ENCODE measurements at places on chromosomes 3 and 15.

DNA sequence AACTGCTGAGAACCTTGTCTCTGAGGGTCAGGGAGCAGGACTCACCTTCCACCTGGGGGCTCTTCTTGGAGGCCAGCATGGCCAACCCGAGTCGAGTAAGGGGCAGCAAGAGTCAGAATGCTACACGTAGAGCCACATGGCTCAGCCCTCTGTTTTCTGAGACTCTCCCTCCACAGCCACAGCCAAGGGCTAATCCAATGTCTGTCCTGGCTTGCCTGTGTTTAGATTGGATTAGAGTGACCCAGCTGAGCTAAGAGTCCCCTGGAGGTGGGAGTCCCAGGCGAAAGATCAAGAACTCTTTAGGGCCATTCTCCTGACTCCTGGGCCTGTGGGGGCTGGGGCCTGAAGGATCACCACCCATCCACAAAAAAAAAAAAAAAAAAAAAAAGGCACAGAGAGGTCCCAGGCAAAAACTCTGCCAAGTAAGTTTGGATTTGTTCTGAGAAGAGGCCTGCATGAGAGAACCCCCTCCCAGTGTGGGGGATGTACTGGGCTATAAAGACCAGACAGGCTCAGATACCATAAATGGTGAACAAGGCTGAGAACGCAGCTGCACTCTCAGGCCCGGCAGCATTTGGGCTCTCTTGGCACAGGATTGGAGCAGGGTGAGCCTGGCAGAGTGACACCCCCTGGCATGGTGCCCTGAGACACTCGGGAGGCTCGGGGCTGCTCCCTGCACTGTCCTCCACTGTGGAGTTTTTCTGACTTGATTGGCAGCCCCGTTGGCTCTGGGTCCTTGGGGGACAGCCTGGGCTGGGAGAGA, 88.0 kb upstream of the OSBPL11 start:
- no peak for DNase-seq

- no peak for DNase-seq
Observed at GRCh38 chr3:11832981-11833905, 13.4 kb downstream of the TAMM41 start.

- no peak for DNase-seq
Observed at GRCh38 chr3:23612296-23612891, 193.4 kb upstream of the UBE2E1 start.

DNA sequence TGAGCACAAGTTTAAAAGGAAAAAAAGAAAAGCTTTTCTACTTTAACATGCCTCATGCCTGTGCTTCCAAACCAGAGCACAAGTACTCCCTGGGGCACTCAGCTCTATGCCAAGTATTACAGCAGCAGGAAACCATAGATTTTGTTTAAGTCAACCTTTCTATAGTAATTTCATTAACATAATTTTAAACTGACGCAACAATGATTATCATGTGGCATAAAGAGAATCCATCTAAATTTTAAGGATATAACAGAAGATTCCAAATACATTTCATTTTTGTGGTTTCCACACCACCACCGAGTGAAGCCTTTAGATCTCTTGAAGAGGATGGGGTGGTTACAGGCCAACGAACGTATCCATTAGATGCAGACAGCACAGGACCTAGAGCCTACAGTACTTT, 112.1 kb downstream of the TNIK start:
- DNase-seq: peak; percentile 68

DNA sequence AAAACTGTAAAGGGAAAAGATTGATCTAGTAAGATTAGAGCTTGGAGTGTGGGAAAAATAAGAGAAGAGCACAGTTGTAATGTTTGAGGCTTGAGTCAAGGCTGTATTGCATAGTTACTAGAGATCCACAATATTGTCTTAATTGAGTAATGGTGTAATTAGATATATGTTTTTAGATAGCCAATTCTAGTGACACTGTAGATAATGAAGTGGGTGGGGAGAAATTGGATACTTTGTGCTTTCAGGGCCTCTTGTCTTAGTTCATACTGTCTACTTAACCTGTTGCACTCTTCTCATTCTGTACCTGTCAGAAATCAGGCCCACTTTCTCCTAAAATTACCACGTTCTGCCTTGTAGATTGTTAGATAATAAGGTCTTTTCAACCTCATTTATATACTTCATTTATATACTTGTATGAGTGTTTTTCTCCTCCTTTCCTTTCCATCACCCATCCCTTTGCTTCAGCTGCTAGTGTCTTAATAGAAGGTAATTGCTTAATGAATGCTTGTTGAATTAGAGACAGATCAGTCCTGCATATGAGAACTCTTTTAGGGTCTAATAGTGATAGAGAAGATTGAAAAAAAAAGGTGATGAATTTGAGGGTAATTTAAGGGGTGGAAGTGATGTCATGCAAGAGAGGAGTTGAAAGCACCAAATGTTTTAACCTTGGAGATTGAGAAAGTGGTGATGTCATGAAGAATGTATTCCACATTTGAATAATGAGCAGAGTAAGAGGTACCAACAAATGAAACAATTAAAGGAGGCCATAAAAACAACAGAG, 32.0 kb downstream of the PIK3CA start:
- no peak for DNase-seq

- DNase-seq: no peak
Observed at GRCh38 chr3:151843275-151843674, 29.4 kb downstream of the AADAC start.

- DNase-seq: no peak
Observed at GRCh38 chr15:35596285-35596684, 50.3 kb upstream of the DPH6 start.

DNA sequence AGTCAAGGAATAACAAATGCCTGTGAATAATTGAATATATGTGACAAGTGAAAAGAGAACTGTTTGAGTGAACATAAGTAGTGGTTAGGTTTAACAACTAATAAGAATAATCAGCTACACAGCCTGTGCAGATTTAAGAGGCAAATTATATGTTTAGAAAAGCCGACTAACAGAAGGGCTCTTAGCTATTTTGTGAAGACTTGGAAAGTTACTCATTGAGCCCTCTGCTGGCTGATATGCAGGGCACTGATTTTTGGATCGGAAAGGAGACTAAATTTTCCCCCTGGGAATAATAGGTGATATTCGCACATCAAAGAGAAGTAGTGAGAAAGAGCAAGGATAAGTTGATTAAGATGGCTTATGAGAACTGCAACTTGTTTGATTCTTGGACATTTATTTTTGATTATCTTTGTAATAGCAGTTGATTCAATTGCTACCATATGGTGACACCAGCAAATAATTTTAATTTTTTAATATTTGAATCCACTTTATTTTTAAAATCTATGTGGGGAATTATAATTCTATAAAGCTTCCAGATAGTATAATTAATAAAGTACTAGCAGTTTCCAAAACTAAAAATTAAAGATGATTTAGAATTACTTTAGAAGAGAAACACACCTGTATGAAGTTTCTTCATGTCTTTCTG, 156.2 kb downstream of the NLGN1 start:
- DNase-seq: peak; percentile 38

DNA sequence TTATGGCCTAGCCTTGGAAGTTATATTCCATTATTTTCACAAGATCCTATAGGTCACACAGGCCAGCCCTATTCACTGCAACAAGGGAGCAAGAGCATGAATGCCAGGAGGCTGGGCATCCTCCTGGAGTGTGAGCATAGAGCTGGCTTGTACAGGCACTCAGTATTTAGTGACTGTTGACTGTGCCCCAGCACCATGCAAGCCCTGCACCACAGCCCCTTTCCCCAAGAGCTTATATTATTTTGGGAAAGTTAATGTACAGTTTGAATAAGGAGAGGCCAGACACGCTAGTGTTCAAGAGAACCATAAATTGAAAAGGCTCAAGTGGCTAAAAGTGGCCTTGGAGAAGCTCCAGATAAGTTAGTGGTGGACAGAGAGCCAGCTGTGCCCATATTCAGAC, 32.3 kb upstream of the TSEN2 start:
- DNase-seq: no peak

DNA sequence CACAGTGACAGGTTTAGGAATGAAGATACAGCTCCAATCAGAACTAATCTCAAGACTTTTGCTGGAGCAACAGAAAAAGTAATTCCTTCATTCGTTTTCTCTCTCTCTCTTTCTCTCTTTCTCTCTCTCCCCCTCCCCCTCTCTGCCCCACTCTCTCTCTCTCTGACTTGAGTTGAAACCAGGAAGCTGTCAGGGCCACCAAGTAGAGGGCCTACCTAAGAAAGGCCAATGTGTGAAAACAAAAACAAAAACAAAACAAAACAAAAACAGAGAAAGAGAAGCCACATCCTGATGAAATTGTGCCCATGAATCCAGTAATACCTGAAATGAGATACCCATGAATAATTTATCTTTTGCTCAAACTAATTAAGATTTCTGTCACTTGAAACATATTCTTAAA, 72.9 kb downstream of the ATP8B4 start:
- DNase-seq: no peak

- DNase-seq: no peak
Observed at GRCh38 chr15:51750792-51751696, at the start of gene TMOD2. TMOD2 (plus strand) TSS chr15:51751597; CDS start chr15:51766442, 14,845 bp downstream.

GRCh38 chr3:107068980-107069379, 308.3 kb upstream of the CCDC54 start:
- peak; percentile 70 for DNase-seq

GRCh38 chr15:27847775-27848710, 251.1 kb downstream of the OCA2 start:
- DNase-seq: no peak

GRCh38 chr3:67377299-67377698, 277.1 kb downstream of the SUCLG2 start:
- DNase-seq: no peak

DNA sequence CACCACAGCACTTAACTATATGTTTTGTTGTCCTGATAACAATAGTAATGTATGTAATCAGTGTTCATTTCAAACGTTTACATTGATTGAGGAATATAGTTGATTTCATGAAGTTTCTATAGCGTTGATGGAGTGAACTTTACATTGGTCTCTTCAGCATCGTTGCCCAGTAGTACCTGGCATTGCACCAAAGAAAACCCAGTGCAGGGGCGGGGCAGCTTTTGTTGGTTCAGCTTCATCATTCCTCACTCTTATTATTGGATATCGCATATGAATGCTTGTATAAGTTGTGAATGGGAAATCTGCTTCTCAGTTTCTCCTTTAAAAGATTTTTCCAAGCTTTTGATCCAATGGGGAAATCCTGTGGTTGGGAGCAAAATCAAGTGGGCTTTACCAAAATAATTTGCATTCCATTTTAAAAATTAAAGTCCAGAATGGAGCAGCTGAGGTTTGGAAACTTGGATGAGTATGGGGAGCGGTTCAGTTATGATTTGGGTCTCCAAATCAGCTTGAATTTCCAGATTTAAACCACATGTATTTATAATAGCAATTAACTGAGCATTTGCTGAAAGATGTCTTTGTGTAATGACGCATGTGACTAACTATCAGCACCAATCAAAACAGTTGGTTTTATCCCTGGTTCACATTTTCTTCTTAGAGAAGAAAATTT, 213.7 kb downstream of the ALCAM start:
- peak; percentile 6 for DNase-seq

DNA sequence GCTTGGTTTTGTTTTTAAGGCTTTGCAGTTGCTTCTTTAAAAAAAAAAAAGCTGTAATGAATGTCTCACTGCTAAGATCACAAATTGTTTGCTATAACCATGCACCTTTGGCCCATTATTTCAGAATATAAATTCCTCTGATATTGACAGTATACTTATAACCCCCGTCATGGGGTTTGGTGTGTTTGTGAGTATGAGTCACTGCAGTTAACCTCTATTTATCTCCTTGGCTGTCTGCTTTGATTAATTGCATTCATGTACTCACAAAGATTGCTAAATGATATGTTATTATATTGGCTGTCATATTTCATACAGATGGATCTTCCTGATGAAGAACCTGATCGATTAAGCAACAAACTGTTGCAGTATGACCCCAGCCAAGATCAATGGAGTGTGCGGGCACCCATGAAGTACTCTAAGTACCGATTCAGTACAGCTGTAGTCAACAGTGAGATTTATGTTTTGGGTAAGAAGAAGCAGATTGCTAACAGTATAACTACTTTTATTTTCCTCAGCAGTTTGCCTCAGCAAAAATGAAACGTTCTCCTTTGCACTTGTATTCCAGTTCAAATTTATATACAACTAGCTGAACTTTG, 14.9 kb downstream of the KBTBD12 start:
- DNase-seq: no peak

- no peak for DNase-seq
Observed at GRCh38 chr3:69201658-69202057, 79.3 kb upstream of the LMOD3 start.

- DNase-seq: no peak
Observed at GRCh38 chr3:78791753-78792152, 976.0 kb downstream of the ROBO1 start.

DNA sequence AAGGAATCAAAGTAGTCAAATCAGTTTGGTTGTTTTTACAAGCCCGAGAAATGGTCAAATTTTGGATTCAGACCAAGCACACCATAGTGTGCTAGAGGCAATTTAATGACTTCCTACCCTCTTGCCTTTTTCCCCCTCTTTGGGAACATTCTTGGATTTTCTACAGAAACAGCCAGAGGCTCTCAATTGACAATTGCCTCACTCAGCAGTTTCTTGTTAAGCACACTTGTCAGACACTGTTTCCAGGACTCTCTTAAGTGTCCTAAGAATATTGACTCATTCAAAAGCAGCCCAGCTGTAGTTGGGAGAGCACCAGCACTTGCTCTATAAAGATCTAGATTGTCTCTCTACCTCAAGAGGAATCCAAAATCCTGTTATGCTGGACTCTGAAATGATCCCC, 1.5 kb upstream of the SLC35G2 start:
- DNase-seq: no peak

DNA sequence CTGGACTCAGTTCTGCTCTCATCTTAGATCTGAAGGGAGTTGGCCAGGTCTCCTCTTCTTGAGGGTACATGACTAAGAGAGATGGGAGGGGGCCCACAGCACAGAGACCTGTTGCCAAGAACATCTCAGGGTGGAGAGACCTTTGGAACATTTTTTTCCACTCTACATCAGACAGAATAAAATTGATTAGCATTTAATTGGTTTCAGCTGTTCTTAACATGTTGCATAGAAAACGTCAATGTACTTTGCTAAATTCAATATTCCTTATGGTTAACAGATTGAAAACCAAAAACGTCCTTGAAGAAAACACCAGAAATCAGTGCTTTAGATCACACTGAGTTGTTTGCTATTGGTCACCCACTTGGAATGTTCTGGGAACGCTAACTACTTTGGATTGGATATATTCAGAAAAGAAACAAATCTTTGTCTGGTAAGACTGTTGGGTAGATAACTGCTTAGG, 36.4 kb upstream of the FSTL1 start:
- peak; percentile 87 for DNase-seq

Data from astrocyte of the cerebellum (primary cell).